ENCODE measurements at places on chromosomes 2 and 18. TPM values are rescaled to one million over a fixed set of nuclear protein-coding genes. Genes with fewer than 3 reads are reported as not detected.

Gene ABHD1
- total RNA-seq = 0.26 TPM

Gene PLCL1
- total RNA-seq = 0.83 TPM

GRCh38 chr2:223043164-223043941, 8.6 kb upstream of the KCNE4 start:
- no peak for DNase-seq
- no peaks in the 10 kb centered on the region for H3K27me3 ChIP-seq
- peaks cover 22% of the 10 kb centered on the region for H3K4me1 ChIP-seq
- H3K4me3 ChIP-seq = no peak overlapping the region
- H3K27ac ChIP-seq = peak overlapping the region; percentile 59

GRCh38 chr2:45190481-45190942, 181.3 kb upstream of the SIX2 start:
- H3K27me3 ChIP-seq = peaks cover 8% of the 10 kb centered on the region
- H3K4me1 ChIP-seq = peaks cover 2% of the 10 kb centered on the region
- H3K27ac ChIP-seq = no peak overlapping the region
- no peaks in the 10 kb centered on the region for H3K36me3 ChIP-seq
- H3K4me3 ChIP-seq = no peak overlapping the region

- H3K27ac ChIP-seq = no peak overlapping the region
- no peak overlapping the region for H3K4me3 ChIP-seq
- H3K27me3 ChIP-seq = no peaks in the 10 kb centered on the region
Measured at GRCh38 chr18:39713961-39714360, 2148.4 kb upstream of the CELF4 start.

Gene ALKAL2
- total RNA-seq = 0.17 TPM

Gene MDH1B
- 1.8 TPM for total RNA-seq

Gene VIL1
- not detected for total RNA-seq

GRCh38 chr2:44807201-44808025, 134.1 kb upstream of the SIX3 start:
- no peak overlapping the region for H3K27ac ChIP-seq
- peaks cover 43% of the 10 kb centered on the region for H3K27me3 ChIP-seq
- DNase-seq = no peak
- H3K4me3 ChIP-seq = no peak overlapping the region
- H3K36me3 ChIP-seq = no peaks in the 10 kb centered on the region

- no peak overlapping the region for H3K4me3 ChIP-seq
- no peak for DNase-seq
- H3K27ac ChIP-seq = no peak overlapping the region
- peaks cover 9% of the 10 kb centered on the region for H3K4me1 ChIP-seq
- H3K36me3 ChIP-seq = no peaks in the 10 kb centered on the region
Measured at GRCh38 chr2:219642069-219642454, 14.6 kb downstream of the SLC4A3 start.

Gene NOSTRIN
- total RNA-seq = not detected

DNA sequence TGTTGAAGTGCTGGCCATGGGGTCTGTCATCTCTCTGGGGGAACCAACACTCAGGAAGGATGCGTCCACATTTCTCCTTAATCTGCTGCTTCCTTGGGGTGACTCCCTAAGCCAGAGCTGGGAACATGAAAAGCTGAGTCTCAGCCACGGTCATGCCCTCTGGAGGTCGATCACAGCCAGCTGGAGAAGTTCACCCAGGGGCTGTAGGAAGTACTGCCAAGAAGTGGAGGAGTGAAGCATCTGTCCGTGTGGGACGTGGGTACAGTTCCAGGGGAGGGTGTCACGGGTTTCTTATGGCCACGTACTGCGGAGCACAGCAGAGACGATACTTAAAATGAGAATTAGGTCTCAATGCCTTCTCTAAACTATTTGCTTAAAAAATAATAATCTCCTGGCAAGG, 42.4 kb upstream of the IGFBP2 start:
- no peaks in the 10 kb centered on the region for H3K4me1 ChIP-seq
- no peak overlapping the region for H3K4me3 ChIP-seq
- no peak for DNase-seq
- H3K27me3 ChIP-seq = peaks cover 4% of the 10 kb centered on the region
- H3K27ac ChIP-seq = no peak overlapping the region

Data from fibroblast of lung (primary cell).